ENCODE measurements at places on chromosomes 11 and 22.
A peak's percentile ranks its signal among the peaks of the same experiment; 100 is the strongest.

- DNase-seq, result no peak
Measured at GRCh38 chr11:69695581-69695980, 8.2 kb downstream of the FGF19 start.

DNA sequence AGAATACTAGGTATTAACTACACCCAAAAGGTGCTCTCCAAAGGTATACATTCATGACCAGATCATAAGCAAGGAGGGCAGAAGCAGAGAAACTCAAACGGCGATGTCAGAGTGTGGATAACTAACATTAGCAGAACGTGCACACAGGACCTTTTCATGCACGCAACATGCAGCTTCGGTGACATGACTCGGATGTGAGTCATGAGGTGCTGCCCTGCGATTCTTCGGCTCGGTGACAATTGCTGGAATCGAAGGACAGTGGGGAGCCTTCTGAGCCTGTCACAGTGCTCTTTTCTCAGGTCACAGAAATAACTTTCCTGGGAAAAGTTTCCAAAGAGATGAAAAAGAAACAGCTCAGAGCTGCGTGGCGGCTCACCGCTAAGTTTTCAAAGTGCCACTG lies 418.5 kb upstream of the SYN3 start:
- DNase-seq, result no peak

- DNase-seq, result no peak
Measured at GRCh38 chr22:46058591-46059519, 81.9 kb upstream of the WNT7B start.

DNA sequence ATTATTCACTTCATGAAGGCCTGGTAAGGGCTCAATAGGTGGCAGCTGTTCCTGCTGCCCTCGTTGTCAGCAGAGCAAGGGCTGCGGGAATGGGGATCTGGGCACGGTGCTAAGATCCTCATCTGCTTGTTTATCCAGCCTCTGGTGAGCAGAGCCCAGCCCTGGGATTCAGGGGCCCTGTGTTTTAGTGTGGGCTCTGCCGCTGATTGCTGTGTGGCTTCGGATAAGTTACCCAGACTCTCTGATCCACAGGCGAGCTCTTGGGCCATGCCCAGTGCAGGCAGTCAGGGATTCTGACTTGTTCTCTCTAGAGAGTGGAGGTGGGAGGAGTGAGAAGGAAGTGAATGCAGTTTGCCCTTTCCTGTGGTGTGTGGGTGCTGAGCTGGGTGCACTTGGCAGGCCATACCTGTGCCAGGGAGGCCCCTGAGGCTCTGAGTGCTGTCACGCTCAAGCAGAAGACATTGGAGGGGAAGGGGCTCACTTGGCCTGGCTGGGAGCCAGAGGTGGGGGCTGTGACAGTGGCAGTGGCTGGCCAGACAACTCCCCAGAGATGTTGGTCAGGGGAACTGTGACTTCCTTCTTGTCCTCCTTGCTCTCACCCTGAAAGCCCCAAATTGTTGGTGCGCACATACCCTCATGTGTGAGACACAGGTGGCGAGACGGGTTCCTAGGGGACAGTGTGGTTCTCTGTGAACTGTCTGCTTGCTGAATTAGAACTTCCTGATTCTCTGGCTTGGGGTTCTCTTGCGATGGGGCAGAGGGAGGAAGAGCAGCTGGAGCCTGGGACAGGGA lies 43.7 kb downstream of the CD82 start:
- peak; percentile 85 for DNase-seq

GRCh38 chr22:49814856-49815255 lies 12.8 kb downstream of the BRD1 start:
- no peak for DNase-seq

DNA sequence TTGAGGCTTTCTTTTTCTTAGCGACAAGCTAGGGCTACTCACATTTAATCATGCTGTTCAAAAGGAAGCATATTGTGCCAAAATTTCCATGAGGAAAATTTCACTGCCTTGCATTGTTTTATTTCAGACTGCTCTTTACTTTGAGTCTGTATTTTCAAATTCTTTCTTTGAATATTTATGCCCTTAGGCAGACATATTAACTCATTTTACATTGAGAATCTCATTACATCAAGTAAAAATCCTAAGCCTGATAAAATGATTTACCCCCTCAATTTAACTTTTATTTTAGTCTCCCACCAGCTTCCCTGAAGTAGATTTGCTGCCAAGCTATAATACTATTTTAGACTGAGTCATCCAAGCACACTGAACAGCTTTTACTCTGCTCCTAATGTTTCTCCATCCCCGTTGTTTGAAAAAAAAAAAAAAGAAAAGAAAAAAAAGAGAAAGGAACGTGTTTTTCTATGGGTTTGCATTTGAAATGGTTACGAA lies 189.3 kb upstream of the MTMR2 start:
- DNase-seq, result no peak

DNA sequence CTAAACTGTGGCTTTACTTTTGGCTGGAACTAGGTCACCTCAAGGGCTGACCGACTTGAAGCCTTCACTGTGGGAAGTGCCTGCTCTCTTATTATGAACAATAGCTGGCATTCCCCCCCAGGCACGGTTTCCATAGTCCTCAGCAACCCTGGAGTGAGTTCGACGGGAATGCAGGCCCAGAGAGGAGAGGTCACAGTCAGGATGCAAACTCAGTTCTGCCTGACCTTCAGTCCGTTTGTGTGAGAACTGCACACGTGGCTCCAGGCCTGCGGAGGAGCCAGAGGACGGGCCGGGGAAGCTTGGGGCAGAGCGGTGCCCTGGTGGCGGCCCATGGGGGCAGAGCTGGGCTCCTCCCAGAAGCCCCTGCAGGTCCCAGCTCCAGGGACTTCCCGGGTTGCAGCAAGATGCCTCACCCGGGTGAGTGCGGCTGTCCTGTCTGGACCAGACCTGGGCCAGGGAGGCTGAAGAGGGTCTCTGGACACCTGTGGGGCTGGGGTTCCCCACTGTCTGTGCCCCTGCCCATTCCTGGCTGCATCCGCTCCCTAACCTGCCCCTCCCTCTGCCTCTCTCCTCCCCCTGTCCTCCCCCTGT lies 17.2 kb downstream of the SLC25A18 start:
- DNase-seq, result no peak

- DNase-seq, result no peak
Measured at GRCh38 chr22:48755059-48755949, 1072.4 kb downstream of the BRD1 start.

DNA sequence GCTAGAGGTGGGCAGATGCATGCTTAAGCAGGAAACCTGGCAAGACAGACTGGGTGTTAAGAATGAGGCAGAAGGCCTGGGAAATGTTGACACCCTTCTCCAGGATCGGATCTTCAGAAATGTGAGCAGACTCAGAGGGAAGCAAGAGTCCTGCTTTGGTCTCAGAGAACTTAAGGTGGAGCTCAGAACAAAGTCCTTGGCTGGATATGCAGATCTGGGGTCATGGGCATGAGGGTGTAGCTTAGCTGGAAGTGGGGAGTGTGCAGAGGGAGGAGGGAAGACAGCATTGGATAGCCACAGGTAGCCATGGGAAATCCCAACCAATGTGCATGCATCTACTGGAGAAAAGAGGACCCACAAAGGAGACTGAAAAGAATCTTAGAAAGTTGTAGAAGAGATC lies 58.6 kb upstream of the CDON start:
- DNase-seq, result no peak

GRCh38 chr11:128506999-128507611 lies 80.3 kb downstream of the ETS1 start:
- no peak for DNase-seq

DNA sequence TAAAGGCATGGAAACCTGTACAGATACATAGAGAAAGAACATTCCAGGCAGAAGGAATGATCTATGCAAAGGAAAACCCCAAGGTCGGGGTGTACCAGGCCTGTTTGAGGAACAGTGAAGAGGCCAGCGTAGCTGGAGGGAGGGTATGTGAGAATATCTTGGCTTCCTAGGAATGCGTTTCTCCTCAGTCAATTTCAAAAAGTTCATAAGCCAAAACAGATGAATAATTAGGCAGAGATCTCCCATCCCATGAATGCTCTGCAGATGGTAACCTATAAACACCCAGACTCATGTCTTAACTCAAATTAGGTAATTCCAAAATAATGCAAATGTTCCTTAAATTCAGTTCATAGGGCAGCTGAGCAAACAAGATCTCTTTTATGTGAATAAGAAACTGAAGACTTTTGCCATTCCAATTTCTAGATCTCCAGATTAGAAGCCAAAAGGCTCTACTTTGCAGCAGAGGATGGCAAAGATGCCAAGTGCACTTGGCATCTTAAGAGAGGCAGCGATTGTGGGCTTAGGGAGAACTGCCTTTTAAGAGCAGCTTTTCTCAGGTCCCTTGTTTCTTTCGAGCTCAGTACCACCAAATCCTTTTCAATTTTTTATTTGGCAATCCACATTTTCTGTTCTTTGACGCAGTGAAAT lies 13.2 kb downstream of the FAM118B start:
- no peak for DNase-seq

DNA sequence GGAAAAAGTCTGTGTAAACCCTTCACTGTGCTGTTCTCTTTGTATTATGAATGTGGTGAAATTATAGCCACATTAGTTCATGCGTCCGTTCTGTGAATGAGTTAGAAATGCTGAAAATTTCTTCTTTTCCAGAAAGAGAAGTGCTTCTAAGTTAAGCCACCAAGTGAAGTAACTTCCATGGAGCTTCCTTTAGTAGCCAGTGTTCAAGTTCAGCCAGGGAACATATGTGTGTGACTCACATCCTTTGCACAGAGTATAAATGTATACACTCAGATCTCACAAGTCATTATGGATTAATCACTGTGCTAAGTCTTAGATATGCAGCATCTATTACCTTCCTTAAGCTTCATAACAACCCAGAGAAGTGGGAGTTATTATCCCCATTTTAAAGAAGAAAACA lies 3.1 kb upstream of the MMP8 start:
- no peak for DNase-seq

- DNase-seq, result no peak
Measured at GRCh38 chr11:120063686-120064340, 74.1 kb downstream of the TRIM29 start.

DNA sequence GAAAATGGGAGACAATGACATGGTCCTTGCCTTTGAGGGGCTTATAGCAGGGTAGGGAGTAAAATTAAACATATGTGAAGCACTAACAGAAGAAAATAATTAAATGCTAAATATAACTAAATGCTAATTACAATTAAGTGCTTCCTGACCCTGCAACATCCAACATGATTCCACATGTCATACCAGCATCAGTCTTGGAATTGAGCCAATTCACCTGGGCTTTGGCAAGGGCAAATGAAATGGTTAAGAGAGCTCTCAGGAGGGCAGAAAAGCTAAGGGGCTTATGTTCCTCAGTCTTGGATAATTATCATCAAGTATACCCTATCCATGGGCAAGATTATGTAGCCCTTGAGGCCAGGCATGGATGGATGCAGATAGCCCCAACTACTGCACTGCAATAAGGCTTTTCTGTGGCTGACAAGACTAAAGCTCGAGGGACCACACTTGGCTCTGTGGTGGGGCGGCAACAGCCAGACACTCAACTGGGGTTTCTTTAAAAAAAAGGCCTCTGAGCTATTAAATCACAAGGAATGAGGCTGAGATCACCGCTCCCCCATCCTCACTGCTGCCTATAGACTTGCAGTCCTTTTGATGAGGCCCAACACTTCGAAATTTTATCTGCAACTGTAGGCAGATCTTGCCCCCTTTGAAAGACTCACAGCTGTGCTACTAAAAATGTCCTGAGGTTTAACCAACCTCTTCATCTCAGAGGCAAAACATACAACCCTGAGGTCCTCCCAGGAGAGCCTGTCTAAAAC lies 39.0 kb downstream of the IL18BP start:
- no peak for DNase-seq

GRCh38 chr11:108571001-108571400 lies 22.6 kb downstream of the EXPH5 start:
- no peak for DNase-seq

GRCh38 chr11:118638726-118639125 lies 31.3 kb downstream of the PHLDB1 start:
- no peak for DNase-seq

DNA sequence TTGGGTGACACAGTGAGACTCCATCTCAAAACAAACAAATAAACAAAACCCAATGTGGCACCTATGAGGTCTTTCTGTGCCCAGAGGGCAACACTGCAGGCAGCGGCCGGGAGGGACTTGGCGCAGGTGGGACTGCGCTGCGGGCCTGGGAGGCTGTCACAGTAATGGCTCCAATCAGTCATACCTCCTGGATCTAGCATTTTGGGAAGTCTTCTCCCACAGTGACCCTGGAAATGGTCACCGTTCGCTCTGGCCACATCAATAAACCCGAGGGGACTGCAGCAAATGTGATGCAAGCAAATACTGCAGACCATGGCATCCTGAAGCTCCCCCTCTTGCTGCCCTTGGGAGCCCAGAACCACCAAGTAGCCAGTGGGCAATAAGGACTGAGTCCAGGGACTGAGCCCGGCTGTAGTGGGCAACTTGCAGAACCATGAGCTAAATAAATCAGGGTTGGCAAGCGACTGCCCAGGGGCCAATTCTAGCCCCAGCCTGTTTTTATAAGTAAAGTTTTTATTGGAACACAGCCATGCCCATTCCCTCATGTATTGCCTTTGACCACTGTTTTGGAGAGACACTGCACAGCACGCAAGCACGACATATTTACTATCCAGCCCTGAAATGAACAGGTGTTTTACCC lies 15.4 kb downstream of the SHANK2 start:
- DNase-seq, result no peak

GRCh38 chr11:130223291-130223971 lies 63.8 kb downstream of the ST14 start:
- no peak for DNase-seq

GRCh38 chr11:36016263-36016662 lies 72.4 kb downstream of the LDLRAD3 start:
- DNase-seq, result no peak

DNA sequence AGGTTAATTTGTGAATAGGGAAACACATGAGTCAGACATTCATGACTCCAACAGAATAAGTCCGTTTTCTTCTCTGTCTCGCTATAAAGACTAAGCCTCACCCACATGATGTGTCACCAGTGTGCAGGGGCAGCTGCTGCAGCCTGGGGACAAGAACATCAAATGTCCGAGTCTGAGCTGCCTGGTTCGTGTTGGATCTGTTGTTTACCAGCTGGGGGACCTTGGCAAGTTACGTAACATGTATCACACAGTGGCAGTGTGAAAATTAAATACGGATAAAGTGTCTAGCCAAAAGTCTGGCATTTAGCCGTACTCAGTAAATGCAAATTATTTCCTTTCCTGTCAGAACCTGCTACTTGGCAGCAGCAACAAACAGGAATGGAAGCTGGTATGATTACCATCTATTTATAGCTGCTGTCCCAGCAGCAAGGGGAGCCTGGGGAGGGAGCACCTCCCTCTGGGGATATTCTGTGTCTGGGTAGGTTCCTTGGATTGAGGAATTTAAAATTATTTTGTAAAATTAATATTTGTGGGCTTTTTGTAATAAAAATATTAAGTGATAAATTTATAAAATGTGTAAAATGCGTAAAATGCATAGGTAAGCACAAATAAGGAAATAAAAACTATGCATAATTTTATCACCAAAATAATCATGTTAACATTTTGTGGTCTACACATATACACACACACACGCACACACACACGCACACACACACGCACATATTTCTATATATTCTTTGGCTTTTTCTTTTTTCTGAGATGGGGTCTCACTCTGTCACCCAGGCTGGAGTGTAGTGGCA lies 1.3 kb upstream of the CLDN25 start:
- DNase-seq, result no peak
